ENCODE measurements at places on chromosomes 6 and 20.

DNA sequence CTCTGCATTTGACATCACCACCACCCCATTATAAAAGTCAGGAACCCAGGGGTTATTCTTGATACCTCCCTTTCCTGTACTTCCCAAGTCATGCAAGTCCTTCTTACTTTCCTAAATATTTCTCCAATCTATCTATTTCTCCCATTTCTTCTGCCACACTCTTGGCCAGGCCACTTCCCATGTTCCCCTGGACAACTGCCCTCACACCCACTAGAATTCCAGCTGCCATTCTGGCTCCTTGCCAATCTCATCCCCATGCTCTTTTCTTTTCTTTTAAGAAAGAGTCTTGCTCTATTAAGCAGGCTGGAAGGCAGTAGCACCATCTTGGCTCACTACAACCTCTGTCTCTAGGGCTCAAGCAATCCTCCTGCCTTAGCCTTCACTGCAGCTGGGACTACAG lies 15.2 kb downstream of the DEFB132 start:
- no peak for DNase-seq

- no peak for DNase-seq
These were observed 3.9 kb upstream of the INSM1 start for GRCh38 chr20:20363799-20364592.

- DNase-seq: no peak
These were observed 80.2 kb downstream of the LRFN2 start for GRCh38 chr6:40506954-40507353.

GRCh38 chr20:38859070-38859690 lies 53.7 kb downstream of the PPP1R16B start:
- DNase-seq: no peak

GRCh38 chr6:4258733-4259132 lies 123.4 kb upstream of the ECI2 start:
- no peak for DNase-seq

DNA sequence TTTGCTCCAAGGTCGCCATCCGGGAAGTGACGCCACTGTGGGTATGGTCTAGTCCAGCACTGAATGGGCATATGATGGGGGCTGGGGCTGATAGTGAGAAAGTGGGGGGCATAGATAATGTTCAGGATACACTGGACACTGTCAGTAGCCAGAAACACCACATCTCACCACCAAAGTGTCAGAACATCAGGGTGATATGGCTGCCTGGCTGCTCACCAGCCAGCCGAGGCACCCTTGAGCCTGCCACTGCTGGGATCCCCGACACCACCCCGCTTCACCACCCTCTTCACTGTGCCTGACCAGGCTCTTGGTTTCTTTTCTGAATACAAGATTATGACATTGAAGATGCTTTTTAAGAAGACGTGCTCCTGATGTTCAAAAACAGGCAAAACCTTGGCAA lies 46.9 kb downstream of the SIRPA start:
- DNase-seq: no peak

GRCh38 chr6:33091957-33092356 lies 16.2 kb downstream of the HLA-DPB1 start:
- no peak for DNase-seq

- DNase-seq: no peak
These were observed 179.2 kb upstream of the PHACTR1 start for GRCh38 chr6:12537389-12537788.

- DNase-seq: no peak
These were observed 177.5 kb upstream of the CST7 start for GRCh38 chr20:24771542-24772061.

DNA sequence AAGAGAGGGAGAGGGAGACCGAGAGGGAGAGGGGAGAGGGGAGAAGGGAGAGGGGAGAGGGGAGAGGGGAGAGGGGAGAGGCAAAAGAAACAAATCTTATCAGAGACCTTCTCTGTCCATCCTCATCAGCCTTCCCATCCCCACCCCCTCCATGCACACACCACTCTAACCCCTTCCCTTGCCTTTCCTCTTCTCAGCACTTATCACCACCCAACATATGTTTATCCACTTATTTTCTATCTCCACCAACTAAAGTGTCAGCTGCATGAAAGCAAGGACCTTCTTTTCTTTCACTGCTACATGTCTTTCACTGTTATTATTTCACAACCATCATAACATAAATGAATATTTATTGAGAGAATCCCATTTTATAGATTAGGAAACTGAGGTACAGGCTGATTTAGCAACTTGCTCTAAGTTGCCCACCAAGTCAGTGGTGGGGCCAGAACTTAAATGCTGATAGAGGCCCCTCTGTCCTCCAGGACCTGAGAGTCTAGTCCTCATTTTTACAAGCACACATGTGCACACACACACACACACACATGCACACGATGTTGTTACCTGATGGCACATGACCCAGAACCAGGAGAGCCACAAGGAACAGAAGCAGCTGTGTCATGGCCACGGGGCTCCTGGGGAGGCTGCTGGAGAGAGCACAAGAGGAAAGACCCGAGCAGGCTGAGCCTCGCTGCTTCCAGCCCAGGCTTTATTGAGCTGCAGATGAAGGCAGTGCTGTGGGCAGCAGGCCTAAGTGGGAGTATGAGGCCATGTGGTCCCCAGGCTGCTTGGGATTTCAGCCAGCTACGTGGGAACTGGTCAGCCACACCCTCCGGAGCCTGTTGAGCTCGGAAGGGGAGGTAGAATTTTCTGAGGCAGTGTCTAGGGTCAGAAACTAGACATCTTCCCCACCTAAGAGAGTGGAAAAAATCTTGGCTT lies 2.3 kb downstream of the DEFB124 start:
- DNase-seq: no peak

GRCh38 chr6:168960551-168961263 lies 292.9 kb downstream of the THBS2 start:
- DNase-seq: no peak

DNA sequence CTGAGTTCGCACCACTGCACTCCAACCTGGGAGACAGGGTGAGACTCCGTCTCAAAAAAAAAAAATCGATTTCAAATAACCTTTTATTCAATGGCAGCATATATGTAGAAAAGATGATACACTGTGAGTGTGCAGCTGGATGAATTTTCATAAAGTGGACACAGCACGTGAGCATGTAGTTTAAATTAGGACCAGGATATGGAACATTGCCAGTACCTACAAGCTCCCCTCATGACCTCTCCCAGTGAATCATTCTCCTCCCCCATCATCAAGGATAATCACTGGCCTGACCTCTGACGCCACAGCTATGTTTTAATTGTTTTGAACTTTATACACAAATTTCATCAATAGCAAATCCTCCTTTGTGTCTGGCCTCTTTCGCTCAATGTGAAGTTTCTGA lies 53.8 kb upstream of the HDAC2 start:
- DNase-seq: no peak

DNA sequence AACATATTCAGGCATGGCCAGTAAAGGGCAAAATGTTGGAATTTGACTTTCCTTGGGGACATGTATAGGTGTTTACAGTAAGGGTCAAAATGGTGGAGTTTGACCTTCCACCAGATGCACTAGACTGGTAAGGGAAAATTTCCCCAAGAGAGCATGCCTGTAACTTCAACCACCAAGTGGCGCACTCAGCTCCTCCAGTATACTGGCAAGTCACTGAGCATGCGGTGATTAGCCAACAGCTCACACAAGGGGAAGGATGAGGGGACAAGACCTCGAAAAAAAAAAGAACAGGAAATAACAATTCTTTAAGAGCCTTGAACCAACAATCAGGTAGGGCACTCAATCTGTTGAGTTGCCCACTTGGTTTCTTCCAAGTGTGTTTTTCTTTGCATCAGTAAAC lies 140.9 kb downstream of the EYS start:
- no peak for DNase-seq

DNA sequence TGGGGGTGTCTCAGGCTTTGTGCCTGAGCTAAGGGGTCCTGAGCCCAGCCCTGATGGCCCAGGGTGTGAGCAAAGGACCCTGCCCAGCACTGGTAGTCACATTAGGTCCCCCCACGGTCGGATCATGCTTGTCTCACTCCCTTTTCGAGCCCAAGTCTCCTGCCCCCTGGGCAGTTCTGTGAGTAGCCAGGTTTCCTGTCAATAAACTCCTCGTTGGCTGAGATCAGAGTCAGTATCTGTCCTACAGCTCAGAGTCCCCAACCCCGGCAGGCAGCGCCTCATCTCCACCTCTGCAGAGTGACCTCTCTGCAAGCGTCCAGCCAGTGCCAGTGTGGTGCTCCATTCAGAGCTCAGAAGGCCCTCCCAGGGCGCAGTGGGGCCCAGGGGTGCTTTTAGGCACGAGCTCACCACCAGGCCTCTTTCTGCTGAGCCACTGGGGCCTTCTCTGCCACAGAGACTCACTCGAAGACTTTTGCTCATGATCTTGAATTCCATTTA lies 93.7 kb upstream of the PMEPA1 start:
- DNase-seq: no peak

GRCh38 chr20:4014031-4014474 lies 1.3 kb downstream of the RNF24 start:
- no peak for DNase-seq

DNA sequence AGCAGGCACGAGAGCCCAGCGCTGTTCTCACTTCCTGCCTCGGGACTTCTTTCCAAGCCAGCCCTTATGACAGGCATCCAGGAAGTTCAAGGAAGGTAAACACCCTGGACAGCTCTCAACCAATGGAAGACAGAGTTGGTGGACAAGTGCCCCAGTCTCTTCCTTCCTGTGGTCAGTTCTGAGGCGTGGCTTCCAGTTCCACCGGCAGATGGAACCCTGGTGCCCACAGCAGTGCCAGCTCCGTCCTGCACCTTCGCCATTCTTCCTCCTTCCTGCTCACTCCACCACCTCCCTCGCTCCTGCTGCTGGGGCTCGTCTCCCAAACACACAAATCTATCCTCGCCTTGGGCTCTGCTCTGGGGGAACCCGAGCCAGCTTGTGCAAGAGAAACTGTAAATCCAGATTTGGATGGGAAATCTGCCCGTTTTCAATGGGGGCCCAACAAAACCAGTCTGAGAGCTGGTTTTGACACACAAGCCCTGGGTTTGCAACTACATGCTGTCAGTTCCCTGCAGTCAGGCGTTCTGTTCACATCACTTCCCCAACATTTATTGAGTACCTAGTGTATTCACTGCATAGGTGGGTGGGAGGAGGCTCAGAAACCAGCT lies 162.7 kb downstream of the GRM4 start:
- DNase-seq: no peak

GRCh38 chr6:149939909-149940671 lies 1.7 kb upstream of the ULBP2 start:
- no peak for DNase-seq

DNA sequence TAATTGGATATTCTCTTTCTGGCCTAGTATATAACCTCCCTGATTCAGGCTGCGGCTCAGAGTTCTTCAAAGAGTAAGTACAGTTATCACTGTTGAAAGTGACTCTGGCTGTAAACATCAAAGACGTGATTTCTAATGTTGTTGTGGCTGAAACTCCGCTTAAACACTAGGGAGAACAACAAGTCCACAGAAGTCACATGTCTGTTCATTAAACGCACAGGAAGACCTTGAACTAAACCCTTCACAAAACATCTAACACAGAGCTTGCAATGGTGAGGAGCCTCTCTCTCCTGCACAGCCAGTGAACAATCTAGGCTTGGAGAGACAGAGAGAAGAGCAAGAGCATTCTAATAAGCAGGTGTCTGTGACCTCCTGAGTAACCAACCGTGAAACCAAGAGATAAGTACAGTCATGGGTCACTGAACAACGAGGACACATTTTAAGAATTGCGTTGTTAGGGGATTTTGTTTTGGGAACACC lies 249.3 kb downstream of the PRKN start:
- DNase-seq: no peak

- DNase-seq: no peak
These were observed 77.9 kb downstream of the SMOC2 start for GRCh38 chr6:168518867-168519266.

DNA sequence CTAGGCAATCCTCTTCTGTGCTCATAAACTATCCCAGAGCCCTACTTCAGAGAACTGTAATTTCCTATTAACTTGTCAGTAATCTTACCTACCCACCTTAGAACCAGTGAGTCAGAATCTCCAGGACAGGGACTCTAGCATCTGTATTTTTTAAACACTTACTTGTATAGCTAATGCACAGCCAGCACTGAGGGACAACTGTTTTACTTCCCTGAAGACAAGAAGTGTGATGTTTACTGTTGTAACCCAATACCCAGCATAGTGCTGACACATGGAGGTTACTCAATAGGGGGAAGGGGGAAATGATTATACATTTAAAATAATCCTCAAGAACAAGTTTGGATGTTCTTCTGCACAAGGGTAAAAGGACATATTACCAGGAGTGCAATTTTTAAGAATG lies 130.8 kb downstream of the BTBD9 start:
- no peak for DNase-seq

DNA sequence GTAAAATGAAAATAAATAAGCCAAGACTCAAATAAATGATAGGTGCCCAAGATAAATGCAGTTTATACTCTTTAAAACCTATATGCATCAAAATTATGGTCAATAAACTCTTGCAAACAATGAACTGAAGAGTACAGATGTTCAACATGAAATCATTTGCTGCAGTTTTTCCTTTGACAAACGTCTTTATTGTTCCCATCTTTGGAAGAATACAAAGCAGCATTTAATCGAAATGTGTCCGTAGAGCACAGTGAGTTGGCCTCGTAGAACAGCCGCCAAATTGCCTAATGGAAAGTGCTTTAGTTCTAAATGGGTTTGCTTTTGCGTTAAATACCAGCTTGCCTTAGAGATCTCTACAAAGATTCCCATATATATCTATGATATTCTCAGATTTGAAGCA lies 447.4 kb downstream of the PKHD1 start:
- no peak for DNase-seq

- DNase-seq: no peak
These were observed 322.9 kb upstream of the TFAP2D start for GRCh38 chr6:50390416-50390815.

DNA sequence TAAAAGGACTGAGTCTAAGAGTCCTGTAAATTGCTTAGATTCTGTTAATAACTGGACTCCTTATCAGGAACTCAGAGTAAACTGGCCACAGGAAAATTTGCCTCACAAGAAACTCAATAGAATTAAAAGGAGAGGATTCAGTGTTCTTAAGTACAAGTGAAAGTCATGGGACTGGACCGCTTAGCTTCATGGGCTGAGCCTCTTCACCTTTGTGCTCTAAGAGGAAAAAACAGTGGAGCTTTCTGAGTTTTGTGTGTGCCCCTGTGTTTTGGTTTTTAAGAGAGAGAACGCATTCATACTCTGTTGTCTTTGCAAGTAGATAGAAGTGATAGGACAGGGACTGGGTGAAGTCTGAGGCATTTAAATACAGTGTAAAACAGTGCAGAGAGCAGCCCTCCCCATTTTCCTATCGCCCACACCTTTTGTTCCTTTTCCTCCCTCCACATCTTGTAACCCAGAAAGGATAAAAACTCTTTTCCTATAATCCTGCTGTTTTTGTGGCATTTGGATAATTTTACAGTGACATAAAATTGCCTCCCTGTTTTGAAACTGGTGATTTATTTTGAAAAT lies 49.6 kb downstream of the FOXO3 start:
- DNase-seq: no peak
